ENCODE measurements at places on chromosomes 7 and 10.

DNA sequence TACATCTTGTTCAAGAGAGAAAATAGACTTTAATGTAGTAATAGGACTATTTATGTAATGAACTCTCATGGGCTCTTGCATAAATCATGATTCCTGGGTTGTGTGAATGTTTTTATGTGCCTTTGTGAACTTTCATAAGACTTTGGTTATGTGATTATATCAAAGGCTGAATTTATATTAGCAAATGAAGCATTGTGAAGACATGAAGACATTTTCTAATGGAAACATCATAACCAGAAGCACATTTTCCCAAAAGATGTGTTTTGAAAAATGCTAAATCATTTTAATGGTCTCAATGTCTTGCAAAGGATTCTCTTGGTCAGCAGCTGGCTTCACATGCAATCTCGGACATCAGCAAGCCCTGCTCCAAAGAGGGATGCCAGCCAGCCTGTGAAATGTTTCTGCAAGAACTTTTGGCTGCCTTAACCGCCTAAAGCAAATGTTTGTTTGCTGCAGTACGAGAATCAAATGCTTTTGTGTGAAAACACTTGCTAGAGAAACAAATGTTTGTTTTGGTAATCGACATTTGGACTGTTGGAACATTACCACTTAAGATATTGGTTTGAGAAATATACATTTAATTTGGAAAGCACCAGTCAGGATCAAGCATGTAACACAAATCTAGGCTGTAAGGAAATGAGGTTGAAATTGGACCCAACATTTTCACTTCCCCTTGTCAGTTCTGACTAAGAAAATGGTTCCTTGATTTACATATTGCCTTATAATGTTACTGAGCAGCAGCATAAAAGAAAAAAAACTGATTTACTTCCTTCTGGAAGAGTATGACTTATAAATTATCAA, 102.1 kb downstream of the RTKN2 start:
- DNase-seq: no peak

GRCh38 chr7:12137283-12137682, 73.8 kb upstream of the TMEM106B start:
- DNase-seq: no peak

DNA sequence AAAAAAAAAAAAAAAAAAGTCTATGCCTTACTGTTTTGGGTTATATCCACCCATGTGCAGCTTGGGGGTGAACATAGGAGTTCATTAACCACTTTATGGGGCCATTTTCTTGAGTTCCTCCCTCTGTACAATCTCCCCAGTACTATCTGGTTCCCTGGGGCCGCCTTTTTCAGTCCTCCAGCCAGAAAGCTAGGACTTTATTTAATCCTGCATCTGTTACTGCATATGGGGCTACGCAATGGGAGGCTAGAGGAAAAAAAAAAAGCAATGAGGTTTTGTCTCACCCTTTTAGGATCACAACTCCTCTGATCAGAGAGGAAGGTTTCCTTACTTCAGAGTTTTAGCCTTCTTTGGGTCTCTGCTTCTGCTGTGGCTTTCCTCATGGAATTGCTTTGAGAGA, 51.0 kb downstream of the BTRC start:
- no peak for DNase-seq

- DNase-seq: no peak
Observed at GRCh38 chr7:106019470-106019820, 56.4 kb downstream of the CDHR3 start.

DNA sequence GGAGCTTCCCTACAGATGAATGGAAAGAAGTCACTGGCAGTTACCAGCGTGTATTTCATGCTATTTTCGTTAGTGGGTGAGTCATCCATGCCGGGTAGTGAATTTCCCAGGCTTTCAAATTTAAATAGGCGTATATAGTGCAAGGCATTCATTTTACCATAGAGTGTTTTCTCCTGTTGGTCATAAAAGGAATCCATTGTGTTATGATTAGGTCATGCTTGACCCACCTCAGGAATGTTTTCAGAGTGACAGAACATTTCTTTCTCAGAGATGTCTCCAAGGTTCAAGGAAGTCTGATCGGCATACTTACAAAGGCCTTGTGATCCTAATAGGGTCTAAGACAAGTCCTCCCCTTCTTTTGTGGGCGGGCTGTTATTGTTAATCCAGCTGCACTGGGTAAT, 110.7 kb downstream of the AKR1D1 start:
- no peak for DNase-seq

DNA sequence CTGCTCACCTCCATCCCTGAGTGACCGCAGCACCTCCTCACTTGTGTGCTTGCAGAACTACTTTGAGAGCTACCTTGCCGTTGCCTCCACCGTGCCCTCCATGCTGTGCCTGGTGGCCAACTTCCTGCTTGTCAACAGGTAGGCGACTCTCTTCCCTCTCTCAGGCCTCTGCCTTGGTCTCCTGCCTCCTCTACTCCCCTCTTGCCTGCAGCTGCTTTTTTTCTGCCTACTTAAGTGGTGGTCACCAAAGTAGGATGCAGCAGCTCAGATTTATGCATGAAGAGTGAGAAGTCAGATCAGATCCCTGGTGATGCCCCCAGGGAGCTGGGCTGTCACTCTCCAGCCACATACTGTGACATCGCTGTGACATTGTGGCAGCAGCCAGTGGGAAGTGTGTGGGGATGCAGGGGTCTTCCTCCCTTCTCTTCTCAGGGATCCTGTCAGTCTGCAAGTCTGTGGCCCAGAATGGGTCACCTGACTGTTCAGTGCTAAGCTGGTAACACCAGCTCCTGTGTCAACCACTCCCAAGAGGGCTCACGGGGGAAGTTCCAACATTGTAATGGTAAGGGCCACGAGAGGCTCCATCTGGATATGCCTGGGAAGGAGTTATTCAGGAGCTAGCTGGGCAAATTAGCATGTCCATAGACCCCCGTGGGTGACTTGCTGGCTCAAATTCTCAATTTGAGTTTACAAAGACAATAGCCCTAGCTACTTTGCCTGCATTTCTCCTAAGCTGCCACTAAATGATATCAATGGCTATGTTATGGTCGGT, 25.3 kb downstream of the SLC29A3 start:
- DNase-seq: no peak

Measured in NB4 (cell line).